ENCODE measurements at places on chromosomes 6 and 20. TPM values are rescaled to one million over a fixed set of nuclear protein-coding genes. Genes with fewer than 3 reads are reported as not detected.

SCRT2 gene
- total RNA-seq, result not detected

BCL2L1 gene
- 54.8 TPM for total RNA-seq

TREM1 gene
- 0.92 TPM for total RNA-seq

IL17A gene
- not detected for total RNA-seq

PRL gene
- total RNA-seq, result not detected

LINC00237 gene
- total RNA-seq, result not detected

KHDC1L gene
- total RNA-seq, result not detected

VWA7 gene
- total RNA-seq, result 12.8 TPM

INSM1 gene
- total RNA-seq, result not detected

ESR1 gene
- 1.3 TPM for total RNA-seq

BFSP1 gene
- 0.55 TPM for total RNA-seq

PERP gene
- 61.9 TPM for total RNA-seq

ARFGEF3 gene
- 2.3 TPM for total RNA-seq

All from left ventricle myocardium superior (tissue), 1 donor.